Epithelial cell of umbilical artery (primary cell): ENCODE measurements at places on chromosomes 3 and 15. TPM values are rescaled to one million over a fixed set of nuclear protein-coding genes. Genes with fewer than 3 reads are reported as not detected.

Gene SLC28A2
- not detected in 2 replicates for total RNA-seq

Gene PAK6
- not detected in 2 replicates for total RNA-seq

Gene RAD51
- total RNA-seq: 5.8 and 9.6 TPM in 2 replicates

Gene GOLGA6B
- total RNA-seq: not detected in 2 replicates

Gene ADGRG7
- total RNA-seq: 0.30 TPM in 1 of 2 replicates, not detected in the other

Gene RLBP1
- not detected in 2 replicates for total RNA-seq

Gene MYO5A
- total RNA-seq: 55.2 and 74.4 TPM in 2 replicates

Gene SCN5A
- 4.9 and 5.2 TPM in 2 replicates for total RNA-seq

Gene HCN4
- total RNA-seq: not detected in 2 replicates

Gene SNURF
- total RNA-seq: 11.2 and 23.7 TPM in 2 replicates

Gene CSTA
- total RNA-seq: not detected in 2 replicates
